ENCODE measurements at places on chromosomes 1 and 21.

- DNase-seq = no peak
Observed at GRCh38 chr1:88873737-88874349, 17.5 kb downstream of the GTF2B start.

DNA sequence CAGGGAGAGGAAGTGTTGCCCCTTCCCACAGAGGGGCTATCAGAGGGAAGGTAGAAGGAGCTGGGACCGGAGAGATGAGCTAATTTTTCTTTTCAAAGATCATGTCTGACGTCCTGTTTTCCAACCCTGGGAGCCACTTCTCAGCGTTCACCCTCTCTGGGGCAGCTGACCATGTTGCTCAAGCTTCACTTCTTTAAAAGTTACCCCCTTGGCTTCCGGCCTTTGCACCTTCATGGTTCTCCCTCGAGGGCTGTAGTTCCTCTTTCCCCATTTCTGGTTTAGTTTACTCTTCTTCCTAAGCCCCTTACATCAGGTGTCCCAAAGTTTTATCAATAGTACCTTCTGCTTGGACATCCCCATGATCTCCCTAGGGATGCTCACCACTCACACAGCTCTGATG is 23.8 kb upstream of the CSF1 start:
- no peak for DNase-seq

DNA sequence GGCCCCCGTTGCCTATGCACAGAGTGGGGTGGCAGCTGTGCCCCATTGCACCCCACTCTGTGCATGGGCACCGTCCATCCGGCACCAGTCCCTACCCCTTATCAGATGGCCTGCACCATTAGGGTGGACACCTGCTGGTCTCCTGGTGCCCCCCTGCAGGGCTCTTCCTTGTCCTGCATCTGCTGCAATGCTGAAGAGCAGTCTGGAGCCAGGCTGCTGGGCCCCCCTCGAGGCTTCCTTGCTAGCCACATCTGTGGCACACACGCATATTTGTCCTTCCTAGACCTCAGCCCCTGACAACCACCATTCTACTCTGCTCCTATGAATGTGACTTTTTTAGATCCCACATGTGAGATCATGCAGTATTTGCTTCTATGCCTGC is 56.4 kb downstream of the COL18A1 start:
- DNase-seq = no peak

DNA sequence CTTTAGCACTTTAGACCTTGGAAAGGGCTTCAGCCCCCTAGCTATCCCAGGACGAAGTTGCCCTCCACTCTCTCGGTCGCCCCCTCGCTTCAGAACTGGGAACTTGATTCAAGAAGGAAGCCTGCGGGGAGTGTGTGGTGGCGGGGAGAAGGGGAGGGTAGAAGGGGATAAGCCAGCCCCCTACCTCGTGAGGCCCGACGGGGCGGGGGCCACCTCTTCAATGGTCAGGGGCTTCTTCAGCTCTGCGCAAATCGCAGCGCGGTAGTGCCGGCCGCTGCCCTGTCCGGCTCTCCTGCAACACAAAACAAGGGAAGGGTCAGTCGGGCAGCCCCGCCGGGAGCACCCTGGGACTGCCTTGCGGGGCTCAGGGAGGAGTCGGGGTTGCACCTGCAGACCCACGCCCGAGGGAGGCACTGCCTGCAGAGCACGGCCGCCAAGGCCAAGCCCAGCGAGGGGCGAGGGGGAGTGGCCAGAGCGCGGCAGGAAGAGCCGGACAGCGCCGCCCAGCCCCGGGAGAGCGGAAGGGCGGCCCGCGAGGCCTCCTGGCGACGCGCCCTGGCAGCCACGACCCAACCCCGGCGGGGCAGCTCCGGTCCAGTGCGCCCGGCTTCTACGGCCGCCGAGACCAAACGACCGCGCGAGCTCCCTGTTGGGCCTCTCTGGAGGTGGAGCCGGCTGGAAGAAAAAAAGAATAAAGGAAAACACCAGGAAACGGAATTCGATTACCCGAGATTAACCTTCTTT is 56.2 kb upstream of the RASAL2 start:
- no peak for DNase-seq

- no peak for DNase-seq
Observed at GRCh38 chr1:202029171-202029665, 18.8 kb downstream of the ELF3 start.

DNA sequence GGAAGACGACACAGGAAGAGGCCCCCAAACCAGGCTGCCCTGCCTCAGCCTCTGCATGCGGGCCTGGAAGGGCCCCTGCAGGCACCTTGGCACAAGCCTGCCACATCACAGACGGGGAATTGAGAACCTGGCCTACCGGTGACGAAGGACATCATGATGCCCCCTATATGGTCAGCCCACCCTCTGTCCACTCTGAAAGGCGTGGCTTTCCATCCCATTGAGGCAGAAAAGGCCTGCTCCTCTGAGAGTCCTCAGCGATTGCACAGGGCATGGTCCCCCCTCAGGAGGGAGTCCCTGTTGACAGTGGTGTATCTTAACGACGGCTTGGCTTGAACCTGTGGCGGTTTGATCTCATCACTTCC is 11.4 kb downstream of the KRTAP10-1 start:
- DNase-seq = no peak

DNA sequence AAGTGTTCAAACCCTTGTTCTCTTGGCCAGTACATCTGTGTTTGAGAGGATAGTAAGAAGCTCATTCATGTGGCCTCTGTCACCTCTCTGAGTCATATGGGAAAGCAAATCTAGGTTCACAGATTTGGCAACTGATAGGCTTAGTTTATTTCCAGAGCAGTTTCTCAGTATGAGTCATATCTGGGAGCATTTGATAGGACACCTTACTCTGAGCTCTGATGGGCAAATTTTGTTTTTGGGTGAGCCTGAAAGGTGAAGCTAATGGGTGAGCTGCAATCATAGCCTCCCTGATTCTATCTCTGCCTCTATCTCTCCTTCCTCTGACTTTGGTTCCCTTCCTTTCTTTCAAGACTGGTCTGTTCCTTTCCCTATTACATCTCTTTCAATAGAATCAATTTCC is 134.4 kb downstream of the S1PR1 start:
- no peak for DNase-seq

- DNase-seq = no peak
Observed at GRCh38 chr21:35895598-35895997, 164.7 kb downstream of the SETD4 start.

GRCh38 chr1:115031595-115031994 is 2.0 kb downstream of the TSHB start:
- DNase-seq = no peak

DNA sequence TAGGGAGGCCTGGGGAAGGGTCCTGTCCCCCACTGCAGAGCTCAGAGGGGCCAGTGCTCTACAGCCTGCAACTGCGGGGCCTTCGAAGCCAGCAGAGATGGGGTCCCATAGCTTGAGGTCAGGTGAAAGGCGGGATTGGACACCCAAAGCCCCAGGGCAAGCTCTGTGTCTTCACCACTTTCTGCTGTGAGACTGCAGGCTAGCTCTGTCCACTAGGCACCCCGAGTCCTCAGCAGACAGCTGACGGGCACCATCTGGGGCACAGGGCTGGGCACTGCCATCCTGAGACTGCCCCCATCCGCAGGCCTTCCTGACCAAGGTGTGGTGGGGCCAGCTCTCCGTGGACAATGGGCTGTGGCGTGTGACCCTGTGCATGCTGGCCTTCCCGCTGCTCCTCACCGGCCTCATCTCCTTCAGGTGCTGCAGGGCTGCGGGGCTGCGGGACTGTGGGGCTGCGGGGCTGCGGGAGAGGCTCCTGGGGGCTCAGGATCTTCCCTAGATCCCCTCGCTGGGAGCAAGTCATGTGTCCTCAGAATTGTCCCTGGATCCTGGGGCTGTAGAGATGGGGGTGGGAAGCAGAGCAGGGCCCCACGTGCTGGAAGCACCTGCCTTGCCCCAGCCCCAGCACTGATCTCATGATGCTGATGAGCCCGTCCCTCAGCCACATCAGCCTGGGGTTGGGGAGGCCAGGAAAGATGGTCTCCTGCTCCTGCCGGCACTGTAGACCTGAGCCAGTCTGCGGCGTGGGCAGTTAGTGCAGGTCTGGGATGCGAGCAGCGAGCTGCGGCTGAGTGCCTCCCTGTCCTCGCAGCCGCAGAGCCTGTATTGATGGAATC is 46.8 kb downstream of the TRPM2 start:
- DNase-seq = no peak

DNA sequence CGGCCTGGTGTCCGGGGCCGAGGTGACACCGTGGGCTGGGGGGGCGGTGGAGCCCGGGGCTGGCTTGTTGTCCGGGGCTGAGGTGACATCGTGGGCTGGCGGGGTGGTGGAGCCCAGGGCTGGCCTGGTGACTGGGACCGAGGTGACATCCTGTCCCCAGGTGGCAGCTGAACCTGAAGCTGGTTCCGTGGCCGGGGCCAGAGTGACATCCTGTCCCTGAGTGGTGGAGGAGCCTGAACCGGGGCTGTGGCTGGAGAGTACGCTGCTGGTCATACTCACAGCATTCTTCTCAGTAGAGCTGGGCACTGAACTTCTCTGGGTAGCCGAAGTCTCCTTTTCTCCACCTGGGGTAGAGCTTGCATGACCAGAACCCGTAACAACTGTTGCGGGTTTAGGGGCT is 15.8 kb downstream of the THBS3 start:
- DNase-seq = no peak

GRCh38 chr1:115811140-115811828 is 29.6 kb downstream of the NHLH2 start:
- no peak for DNase-seq

- no peak for DNase-seq
Observed at GRCh38 chr1:158932171-158932570, 819 bp downstream of the PYHIN1 start.

DNA sequence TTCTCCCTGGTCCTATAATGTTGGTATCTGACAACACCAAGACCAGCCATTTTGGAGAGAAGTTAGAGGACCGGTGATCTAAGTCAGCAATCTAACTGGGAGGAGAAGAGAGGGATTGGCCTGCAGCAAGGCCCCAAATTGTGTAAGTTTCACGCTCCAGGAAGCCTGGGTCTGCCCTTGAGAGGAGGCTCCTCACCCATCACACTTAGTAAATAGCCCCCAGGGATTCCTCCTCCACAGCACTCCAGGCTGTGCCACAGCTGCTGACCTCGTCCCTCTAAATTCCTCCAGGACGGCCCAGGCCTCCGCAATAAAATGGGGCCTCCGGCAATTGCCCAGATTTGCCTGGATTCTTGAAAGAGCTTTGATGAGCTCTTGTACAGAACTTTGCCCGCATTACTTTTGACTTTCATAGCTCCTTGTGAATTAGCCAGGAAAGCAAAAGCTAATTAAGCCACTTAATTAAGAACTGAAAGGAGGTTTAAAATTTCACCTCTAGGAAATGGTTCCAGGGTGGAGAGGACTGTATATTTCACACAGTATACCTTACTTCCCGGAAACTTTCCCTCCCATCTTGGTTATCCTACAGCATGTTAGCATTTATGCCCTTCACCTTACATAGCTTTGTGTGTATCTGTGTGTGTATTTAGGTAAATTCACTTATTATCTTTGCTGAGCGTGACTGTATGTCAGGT is 90.5 kb downstream of the LAMC2 start:
- no peak for DNase-seq

DNA sequence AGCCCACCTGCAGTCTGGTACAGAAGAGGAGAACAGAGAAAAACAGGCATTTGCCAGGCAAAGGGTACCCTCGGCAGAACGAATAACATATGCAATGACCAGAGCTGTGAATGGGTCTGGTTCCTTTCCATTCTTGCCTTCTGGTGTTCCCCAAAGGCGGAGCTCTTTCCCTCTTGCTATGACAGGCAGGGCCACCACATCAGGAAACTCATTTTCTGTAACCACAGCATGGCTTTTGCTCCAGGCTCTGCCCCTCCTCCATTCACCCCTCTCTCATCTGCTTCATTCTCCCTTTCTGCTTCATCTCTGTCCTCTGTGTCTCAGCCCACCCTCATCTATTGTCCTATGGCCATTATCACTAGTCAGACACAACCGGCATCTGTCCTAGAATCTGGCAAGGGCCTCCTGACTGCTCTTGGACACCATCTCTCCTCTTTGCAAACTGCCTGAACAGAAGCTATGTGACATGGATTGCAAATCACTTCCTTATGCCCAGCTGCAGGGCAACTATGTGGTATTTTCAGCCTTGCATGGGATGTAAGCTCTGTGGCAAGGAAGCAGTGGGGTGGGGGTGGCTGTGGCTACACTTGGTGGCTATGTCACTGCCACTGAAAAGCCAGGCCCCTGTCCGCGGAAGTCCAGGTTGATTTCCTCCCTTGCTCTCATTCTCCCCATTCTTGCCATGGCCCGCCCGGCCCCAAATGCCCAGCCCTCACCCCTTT is 78.8 kb upstream of the ABCD3 start:
- DNase-seq = no peak

- DNase-seq = no peak
Observed at GRCh38 chr1:69283516-69283915, 284.2 kb upstream of the LRRC7 start.

- DNase-seq = no peak
Observed at GRCh38 chr1:235279694-235280093, 48.3 kb downstream of the ARID4B start.

DNA sequence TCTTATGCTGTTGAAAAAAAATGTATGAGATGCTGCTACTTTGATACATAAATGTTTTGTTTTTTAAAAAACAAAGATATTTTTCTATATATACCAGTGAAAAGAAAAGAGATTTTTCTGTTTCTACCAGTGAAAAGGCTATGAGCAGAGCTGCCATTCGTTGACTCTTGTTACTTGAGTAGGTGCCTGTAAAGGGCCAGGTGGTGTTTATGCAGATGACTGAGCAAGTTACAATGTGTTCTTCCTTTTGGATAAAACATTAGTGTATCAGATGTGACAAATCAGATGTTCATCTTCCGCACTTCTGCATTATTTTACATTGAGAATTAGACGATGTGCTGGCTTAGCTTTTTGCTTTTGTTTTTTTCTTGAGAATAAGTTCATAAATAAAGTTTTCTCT is 45.4 kb downstream of the BARHL2 start:
- no peak for DNase-seq

- DNase-seq = no peak
Observed at GRCh38 chr1:71526824-71527223, 446.0 kb upstream of the ZRANB2 start.

- peak; percentile 98 for DNase-seq
Observed at GRCh38 chr1:247007511-247008405, at the start of gene ZNF695. TSS of gene ZNF695 (minus strand) at chr1:247008057. CDS start at chr1:247007908, 149 bp downstream.

DNA sequence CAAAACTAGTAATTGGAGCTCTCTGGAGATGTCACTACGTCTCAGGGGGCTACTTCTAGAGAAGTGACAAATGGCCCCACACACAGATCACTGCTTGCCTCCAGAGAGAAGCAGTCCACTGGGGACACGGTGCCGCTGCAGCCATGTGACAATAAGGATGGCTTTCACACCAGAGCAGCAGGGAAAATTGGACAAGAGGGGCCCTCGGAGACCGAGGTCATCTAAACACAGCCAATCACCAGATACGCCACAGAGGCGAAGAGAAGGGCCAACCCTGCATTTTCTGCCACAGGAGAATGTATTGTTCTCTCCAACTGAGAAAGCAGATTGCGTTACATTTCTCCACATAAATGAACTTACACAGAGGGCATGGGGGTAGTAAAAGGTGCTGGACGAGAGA is 51.2 kb upstream of the TIAM1 start:
- DNase-seq = no peak

- no peak for DNase-seq
Observed at GRCh38 chr1:36207339-36207738, 16.9 kb upstream of the THRAP3 start.
